ENCODE measurements at places on chromosomes 4 and X.

- DNase-seq, result no peak
Observed at GRCh38 chr4:188332265-188332664, 193.0 kb downstream of the TRIML1 start.

DNA sequence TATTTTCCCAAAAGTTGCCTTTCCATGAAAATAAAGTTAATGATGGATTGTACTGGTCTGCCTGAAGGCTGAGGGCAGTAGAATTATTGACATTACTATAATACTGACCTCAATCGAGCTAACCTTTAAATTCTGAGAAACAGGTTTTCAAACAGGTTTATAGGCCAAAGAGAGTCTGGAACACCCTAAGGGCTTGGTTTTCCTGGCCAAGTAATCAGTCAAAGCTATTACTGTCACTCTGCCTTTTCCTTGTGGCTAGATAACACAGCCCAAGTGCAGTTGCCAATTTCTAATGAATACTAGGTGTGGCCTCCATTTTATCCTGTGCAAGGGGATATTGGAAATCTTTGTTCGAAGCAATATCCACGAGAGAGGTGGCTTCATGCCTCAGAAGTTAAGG, 75.2 kb downstream of the INTS12 start:
- no peak for DNase-seq

DNA sequence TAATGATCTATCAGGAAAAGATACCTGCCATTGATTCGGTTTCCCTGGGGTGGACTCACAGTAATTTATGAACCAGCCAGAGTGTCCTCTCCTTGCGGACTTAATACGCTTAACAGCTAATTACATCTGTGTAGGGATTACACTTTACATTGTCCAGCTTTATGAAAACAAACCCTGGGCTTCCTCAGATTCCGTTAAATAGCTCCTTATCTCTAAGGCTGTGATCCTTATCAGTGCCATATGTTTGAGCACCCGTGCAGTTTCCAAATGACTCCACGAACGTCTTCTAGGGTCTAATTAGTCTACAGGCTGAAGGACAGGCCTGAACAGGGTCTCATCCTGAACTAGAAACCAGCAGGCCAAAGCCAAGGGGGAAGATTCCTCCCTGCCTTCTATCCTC, 56.9 kb downstream of the KDR start:
- no peak for DNase-seq

DNA sequence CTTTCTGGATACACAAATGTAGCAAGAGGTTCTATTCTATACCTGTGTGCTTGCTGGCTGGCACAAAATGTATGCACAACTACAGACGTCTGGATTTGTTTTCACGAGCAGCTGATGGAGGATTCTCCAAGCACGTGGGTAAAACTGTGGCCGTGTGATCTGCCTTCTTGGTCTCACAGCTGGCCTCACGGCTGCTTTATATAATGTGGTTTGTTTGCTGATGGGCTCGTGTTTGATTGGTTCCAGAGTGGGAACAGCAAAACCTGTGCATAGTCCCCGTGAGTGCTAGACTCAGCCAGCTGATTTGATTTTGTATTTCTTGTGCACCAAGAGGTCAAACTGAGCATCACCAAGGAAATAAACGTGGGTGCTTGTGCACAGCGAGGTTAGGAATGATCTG, 262.6 kb upstream of the RPS6KA3 start:
- DNase-seq, result no peak

- peak; percentile 18 for DNase-seq
Observed at GRCh38 chr4:1310031-1310795, 20.5 kb downstream of the MAEA start.

DNA sequence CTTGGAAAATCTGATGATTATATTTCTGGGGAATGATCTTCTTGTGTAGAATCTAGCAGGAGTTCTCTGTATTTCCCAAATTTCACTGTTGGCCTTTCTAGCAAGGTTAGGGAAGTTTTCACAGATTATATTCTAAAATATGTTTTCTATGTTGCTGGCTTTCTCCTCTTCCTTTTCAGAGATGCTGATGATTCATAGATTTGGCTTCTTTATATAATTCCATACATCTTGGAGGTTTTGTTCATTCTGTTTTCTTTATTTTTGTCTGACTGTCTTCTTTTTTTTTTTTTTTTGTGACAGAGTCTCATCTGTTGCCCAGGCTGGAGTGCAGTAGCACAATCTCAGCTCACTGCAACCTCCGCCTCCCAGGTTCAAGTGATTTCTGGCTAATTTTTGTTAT, 957.9 kb upstream of the SLIT2 start:
- no peak for DNase-seq

DNA sequence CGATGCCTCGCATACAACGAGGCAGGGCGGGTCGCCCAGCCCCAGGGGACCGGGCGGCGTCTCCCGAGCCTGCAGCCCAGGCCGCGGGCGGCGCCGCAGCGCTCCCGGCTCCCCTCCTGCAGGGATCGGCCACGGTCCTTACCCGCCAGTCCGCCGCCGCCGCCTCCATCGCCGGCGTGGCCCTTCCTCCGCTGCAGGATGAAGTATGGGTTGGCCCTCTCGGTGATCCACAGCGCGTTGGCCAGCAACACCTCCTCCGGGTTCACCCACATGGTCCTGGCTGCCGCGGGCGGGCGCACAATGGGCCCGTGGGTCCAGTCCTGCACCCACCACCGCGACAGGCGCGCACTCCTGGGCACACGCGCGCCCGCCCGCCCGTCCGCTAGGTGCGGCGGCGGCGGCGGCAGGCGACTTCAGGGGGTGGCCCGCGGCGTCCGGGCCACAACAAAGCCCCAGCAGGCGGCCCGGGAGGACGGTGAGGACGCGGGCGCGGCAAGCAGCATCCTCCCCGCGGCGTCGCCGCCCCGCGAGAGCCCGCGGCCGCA, 339 bp downstream of the TBC1D9 start:
- peak; percentile 78 for DNase-seq

- DNase-seq, result no peak
Observed at GRCh38 chr4:79609817-79610216, 201.8 kb upstream of the GK2 start.

- no peak for DNase-seq
Observed at GRCh38 chr4:109723110-109723509, 6.8 kb downstream of the PLA2G12A start.

DNA sequence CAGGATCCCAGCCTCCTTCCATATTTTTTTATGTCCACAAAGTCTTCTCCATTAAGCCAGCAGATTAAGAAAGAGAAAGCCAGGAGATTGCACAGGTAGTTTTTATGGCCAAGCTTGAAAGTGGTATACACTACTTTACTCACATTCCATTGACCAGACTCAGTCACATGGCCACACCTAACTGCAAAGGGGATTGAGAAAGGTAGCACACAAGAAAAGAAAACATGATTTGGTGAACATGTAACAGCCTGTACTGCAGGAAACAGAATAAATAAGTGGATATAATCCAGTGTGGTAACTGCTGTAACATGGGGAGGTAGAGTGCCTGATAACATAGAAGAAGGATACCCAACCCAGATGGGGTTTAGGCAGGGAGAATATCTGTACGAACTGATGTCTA, 43.9 kb downstream of the HOPX start:
- no peak for DNase-seq

DNA sequence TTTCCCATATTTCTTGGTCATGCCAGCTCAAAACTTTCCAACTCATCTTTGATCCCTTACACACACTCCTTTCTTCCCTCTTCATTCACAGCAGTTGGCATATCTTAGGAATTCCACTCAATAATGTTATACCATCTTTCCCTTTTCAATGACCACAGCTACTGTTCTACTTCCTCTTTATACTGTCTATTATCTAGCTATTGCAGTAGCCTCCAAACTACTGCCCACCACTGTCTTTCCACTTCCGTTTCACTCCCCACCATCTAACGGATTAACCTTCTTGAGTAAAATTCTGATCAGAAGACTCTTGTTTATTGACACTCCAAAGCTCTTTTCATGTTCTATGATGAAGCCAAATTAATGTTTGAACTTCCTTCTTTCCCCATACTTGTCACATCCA, 55.8 kb downstream of the ADAMTS3 start:
- no peak for DNase-seq

GRCh38 chr4:92519727-92520126, 216.0 kb downstream of the GRID2 start:
- no peak for DNase-seq

- no peak for DNase-seq
Observed at GRCh38 chr4:160514126-160514525, 1411.2 kb downstream of the RAPGEF2 start.

DNA sequence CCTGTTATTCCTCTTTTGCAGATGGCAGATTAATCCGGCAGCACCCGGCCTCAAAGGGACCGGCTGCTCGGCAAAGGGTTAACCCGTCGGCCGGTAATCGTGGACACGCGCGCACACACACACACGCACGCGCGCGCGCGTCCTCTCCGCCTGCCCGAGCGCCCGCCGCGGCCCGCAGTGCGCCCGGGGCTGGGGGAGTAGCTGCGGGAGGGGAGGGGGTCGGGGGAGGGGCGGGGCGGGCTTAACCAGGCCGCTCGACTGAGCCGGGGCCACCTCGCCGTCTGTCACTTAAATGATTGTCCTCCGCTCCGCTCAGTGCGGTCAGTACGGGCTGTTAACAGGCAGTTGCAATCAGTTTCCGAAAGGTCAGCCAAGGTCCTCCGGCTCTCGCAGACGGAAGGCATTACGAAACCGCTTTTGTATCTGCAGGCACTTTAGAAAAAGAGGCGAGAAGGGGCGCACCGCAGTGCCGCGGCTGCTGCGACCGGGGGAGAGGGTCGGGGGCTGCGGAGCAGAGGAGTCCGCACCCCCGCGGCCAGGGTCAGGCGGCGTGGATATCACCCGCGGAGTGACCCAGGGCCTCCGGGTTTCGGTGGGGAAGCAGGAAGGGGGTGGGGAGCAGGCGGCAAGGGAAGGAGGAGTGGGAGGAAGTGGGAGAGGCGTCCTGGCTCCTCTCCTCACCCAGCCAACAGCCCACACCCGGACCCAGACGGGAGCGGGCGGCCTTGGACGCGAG, 57.3 kb upstream of the BCOR start:
- peak; percentile 74 for DNase-seq

GRCh38 chr4:113179091-113179490, 129.6 kb downstream of the ANK2 start:
- no peak for DNase-seq

DNA sequence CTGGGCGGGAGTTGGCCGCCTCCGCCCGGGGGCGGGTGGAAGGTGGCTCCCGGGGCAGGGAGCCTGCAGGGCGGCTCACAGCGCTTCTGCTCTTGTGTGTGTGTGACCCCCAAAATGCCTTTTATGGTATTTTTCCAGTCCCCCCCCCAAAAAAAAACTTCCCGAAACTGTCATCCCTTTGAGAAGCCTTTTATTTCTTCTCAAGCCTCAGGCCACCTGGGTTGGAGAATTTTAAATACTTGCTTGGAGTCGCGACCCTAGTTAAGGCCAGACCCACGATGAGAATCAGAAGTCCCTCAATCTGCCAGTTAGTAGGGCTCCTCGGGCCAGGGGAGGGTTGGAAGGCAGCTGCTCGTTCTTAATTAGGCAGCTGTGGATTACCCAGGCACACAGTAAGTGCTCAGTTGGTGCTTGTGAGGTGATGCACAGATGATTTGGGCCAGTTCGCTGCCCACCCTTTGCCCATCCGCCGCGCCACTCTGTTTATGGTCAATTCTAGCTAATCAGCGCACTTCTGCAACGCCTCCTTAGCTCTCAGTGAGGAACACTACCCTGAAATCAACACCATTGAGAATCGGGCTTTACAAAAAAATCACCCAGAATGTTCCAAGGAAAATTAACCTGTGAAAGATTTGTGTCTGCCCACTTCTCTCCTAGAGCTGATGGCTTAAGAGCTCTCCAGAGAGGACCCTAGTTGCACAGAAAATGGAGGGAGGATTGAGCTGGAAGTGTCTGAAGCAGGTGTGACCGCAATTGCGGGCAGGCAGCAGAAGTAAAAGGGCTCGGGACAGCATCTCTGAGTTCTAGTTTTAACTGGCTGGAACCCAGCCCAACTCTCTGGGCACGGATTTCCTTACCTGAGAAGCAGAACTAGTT, 648 bp upstream of the SCD5 start:
- no peak for DNase-seq

- DNase-seq, result no peak
Observed at GRCh38 chr4:106583567-106583966, 215.0 kb upstream of the GIMD1 start.

GRCh38 chr4:154640999-154641398, 28.5 kb upstream of the FGG start:
- no peak for DNase-seq

DNA sequence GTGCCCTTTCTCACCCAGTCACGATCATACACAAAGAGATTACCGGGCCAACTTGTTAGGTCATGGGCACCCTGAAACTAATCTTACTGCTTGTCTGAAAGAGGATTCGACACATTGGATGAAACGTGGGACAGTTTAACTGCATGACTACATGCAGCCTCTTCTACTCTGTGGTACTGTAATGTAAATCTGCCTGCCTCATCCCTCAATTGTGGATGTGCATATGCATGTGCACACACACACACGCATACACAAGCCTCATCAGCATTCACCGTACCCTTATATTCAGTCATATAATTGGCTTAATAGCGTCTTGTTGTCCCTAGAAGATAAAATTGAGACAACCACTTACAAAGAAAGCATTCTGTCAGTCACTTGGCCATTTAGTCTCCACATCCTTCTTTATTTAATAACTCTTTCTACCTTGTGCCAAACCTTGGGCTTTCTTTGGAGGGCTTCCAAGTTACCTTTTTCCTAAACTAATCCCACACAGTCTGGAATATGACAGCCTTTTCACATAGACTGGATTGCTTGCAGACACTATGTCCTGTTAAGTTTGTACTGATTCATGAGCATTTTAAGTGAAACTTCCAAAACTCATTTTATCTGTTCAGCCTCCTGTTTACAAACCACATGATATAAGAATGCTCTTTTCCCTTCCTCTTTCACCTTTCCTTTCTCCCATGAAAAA, 132.9 kb downstream of the AFF2 start:
- DNase-seq, result no peak

- no peak for DNase-seq
Observed at GRCh38 chr4:93433840-93434239, 394.7 kb upstream of the ATOH1 start.

- DNase-seq, result no peak
Observed at GRCh38 chrX:108072746-108073145, 18.6 kb downstream of the PSMD10 start.

DNA sequence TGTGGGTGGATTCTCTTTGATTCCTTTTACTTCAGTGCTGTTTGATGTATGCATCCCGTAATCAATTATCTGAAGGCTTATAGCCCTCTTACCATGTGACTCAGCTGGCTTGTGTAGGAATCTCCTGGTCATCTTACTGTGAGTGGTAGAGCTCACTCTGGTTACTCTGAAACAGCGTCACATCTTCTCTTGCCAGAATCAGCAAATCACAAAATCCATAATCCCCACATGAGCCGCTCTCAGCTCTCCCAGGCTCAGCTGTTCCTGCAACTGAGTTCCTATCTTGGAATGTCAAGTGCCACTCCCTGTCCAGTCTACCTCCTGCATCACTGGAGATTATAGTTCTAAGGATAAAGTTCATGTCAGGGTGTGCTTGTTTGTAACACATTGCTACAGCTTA, 278.0 kb downstream of the FBXO8 start:
- peak; percentile 23 for DNase-seq

DNA sequence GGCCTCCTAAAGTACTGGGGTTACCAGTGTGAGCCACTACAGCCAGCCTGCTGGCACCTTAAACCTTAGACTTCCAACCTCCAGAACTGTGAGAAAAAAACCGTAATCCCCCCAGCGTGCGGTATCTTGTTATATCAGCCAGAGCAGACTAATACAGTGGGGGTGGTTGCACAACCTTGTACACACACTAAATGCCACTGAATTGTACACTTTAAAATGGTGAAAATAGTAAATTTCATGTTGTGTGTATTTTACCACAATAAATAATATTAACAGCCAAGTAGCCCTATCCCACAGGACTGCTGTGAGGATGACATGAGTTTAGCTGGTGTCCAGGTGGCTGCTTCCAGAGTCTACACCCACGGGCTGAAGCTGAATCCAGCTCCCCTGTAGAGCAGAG, 38.8 kb downstream of the ZBTB49 start:
- DNase-seq, result no peak
